ENCODE measurements at places on chromosomes 1 and 21.

DNA sequence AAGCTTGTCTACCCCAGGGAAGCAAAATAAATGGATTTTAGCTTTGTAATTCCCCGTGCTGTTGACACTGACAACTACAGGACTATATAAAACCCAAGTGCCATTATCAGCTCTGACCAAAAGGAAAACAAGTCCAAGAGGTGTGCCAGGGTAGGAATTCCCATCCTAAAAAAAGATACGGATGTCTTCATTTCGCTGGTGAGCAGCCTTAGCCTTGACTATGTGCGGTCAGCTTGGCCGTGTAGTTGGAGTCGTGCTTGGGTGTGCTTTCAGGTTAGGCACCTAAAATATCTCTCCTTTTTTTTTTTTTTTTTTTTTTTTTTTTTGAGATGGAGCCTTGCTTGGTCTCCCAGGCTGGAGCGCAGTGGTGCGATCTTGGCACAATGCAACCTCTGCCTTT lies 28.9 kb upstream of the ACTN2 start:
- DNase-seq: no peak

- no peak for DNase-seq
Measured at GRCh38 chr1:179757933-179758332, 14.8 kb downstream of the FAM163A start.

DNA sequence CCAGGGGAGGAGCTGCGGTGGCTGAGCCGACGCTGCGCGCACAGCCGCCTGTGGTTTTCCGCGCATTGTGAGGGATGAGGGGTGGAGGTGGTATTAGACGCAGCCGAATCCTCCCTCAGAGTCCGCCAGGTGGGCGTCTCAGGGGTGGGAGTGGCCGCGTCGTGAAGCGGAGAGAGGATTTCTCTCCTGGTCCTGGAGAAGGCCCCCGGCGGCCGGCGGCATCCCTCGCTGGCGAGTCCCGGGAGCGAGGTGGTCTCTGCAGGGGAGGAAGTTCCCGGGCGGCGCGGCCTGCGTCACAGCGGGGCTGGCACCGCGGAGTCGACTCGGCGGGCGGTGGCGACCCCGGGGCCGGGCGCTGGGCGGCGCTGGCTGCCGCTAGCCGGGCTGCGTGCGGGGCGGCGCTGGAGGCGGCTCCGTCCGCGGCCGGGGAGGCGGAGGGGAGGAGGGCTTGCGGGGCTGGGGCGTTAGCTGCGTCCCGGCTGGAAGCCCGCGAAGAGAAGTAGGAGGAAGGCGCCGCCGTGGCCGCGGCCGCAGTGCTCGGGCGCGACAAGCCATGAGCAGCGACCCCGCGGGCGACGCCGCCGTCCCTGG lies at the start of gene LRRC8C:
Gene LRRC8C, plus strand, starts transcription at position 464 of the 591 bp plus-strand sequence. CDS start 53,354 bp downstream, outside the sequence.
- DNase-seq: peak; percentile 65

DNA sequence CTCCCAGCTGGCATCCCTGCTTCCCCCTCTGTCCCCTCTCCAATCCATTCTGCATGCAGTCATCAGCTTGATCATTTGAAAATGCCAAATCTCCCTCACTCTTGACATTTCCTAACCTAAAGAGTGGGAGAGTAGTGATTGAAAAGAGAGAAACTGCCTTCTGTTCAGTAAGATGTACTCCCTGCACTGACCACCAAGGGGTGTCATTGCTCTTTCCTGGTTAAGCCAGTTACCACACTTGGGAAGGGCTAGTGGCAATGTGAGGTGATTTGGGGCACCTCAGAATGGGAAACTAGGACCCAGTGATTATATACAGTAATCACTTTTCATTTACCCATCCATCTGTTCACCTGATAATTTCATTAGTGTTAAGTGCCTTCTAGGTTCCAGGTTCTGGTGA lies 6.9 kb upstream of the TMEM269 start:
- no peak for DNase-seq

- no peak for DNase-seq
Measured at GRCh38 chr1:11470912-11471311, 8.0 kb upstream of the DISP3 start.

GRCh38 chr1:202807451-202807925 lies 733 bp downstream of the KDM5B start:
- peak; percentile 26 for DNase-seq

- no peak for DNase-seq
Measured at GRCh38 chr1:61253059-61253735, 170.8 kb downstream of the NFIA start.

- DNase-seq: no peak
Measured at GRCh38 chr1:151737479-151737878, 16.2 kb downstream of the RIIAD1 start.

DNA sequence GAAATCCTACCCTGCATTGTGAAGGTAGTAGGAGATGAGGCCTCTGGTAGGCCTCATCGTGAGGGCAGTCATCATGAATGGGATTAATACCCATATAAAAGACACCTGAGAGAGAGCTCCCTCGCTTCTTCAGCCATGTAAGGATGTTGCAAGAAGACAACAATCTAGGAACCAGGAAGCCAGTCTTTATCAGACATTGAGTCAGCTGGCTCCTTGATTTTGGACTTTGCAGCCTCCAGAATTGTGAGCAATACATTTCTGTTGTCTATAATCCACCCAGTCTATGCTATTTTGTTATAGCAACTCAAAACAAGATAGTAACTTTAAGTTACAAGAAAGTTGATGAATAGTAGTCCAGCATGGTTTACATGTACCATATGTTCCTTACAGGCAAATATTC lies 208.5 kb downstream of the KCNT2 start:
- DNase-seq: no peak

DNA sequence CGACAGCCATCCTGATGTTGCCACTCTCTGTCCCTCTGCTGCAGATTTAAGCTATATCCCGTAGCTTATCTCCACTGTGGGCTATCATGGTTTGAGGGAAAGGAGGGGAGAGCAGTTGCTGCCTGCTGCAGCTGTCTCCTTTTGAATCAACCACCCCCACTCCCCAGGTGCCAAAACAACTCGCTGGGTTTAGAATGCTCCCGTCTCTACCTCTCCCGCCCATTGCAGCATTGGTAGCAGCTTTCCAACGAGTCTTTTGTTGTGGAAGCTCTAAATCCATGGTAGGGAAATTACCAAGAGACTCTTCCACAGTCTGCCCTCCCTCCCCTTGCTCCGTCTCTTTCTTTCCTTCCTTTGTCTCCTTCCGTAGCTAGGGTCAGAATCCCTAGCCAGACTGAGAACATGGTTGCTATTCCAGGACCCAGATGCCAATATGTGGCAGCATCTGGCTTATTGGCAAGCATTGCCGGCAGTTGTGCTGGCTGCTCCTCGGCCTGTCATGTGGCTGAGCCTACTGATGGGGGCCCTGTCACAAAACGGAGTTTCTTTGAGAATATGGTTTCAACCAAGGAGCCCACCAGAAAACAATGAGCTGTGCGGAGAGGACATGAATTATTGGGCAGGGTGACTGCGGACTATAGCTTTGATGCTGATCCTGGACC lies 230.7 kb downstream of the RPS6KC1 start:
- DNase-seq: no peak

GRCh38 chr1:83799594-83799993 lies 199.3 kb downstream of the TTLL7 start:
- DNase-seq: no peak

GRCh38 chr21:40505244-40505643 lies 341.7 kb downstream of the DSCAM start:
- no peak for DNase-seq

GRCh38 chr1:68723791-68724190 lies 226.9 kb upstream of the DEPDC1 start:
- no peak for DNase-seq

DNA sequence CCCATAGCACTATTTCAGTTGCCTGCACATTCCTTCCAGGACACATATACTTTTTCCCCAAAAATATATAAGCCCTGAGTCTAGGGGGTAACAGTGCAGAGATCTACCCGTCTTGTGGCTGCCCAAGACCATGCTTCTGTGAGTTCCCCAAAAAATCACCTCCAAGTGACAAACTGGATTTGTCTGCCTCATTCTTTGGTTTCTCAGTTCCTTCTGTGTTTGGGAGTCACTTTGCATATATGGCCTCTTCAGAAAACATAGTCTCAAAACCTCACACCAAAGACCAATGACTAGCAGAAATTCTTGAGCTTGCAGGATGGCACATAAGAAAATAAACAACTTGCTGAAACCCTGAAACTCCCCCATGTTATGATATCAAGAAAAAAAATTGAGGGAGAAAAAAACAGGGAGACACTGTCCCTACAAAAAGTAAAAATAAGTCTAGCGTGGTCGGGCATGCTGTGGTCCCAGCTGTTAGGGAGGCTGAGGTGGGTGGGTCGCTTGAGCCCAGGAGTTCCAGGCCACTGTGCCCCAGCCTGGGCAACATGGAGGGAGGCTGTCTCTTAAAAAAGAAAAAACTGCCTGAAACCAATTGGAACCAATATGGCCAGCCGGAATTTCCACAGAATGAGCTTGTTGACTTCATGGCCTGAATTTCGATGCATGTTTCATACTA lies 8.0 kb downstream of the JMJD4 start:
- no peak for DNase-seq

GRCh38 chr1:114482585-114482984 lies 28.4 kb downstream of the TRIM33 start:
- no peak for DNase-seq

DNA sequence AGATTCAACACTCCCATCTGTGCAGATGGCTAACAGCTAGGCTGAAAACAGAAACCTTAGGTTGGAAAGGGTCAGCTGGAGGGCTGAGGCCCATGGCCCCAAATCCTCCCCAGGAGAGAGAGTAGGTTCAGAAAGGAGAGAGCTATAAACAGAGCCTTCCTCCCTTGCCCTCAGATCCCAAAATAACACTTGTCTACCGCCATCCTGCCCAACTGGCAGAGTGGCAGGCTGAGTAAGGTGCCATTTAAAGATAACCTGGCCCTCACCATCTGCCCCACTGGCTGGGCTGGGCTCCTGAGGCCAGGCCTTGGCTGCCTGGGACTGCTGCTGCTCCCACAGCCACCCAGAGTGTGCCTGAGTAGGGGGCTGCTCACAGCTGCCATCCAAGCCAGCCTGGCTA lies 4.3 kb upstream of the SHISA4 start:
- no peak for DNase-seq

- DNase-seq: no peak
Measured at GRCh38 chr1:118209648-118210047, 24.6 kb upstream of the SPAG17 start.

DNA sequence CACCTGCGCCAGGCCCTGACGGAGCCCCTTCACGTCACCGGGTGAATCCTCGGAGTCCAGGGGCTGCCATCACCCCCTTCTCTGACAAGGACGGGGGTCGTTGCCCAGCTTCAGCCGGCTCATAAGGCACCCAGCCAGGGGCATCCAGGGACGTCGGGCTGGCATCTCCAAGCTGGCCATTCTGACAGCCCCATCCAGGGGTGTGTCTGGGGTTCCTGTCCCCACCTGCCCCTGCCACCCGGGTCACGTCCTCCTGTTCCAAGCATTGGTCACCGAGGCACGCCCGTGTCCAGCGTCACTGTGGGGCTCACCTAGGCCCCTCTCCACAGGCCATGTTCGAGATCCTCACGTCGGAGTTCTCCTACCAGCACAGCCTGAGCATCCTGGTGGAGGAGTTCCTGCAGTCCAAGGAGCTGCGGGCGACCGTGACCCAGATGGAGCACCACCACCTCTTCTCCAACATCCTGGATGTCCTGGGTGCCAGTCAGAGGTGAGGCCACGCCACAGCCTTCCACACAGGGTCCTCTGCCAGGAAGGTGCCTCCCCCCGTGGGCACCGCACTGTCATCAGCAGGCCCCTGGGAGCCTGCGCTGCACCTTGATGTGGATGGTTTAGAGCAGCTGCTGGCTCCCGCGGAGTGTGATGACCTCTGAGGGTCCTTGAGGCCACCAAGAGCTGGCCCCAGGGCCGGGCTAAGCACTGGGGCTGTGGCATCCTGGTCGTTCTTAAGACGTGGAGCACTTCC lies 14.8 kb downstream of the ARHGEF16 start:
- DNase-seq: no peak

- DNase-seq: peak; percentile 7
Measured at GRCh38 chr1:202861420-202862132, 27.4 kb downstream of the RABIF start.

DNA sequence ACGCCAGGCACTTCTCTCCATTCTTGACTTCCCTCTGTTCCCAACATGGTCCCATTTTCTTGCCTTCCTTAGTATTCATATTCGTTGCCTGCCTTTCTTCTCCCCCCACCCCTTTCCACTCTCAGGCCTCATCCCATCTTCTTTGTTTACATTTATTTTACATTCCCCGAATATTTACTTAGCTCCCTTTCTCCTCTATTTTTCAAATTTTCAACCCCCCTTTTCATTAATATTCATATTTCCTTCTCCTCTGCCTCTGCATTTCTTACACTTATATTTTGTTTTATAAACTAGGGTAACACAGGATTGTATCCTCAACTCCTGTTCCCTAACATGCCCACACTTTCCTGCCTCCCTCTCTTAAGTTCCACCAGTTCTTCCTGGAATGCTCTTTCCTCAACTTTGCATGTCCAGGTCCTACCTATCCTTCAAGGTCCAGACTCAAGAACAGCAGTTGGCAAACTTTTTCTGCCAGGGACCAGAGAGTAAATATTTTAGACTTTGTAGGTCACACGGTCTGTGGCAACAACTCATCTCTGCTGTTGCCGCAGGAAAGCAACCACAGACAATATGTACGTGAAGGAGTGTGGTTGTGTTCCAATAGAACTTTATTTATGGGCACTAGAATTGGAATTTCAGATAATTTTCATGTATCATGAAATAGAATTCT lies 29.8 kb upstream of the A3GALT2 start:
- no peak for DNase-seq

DNA sequence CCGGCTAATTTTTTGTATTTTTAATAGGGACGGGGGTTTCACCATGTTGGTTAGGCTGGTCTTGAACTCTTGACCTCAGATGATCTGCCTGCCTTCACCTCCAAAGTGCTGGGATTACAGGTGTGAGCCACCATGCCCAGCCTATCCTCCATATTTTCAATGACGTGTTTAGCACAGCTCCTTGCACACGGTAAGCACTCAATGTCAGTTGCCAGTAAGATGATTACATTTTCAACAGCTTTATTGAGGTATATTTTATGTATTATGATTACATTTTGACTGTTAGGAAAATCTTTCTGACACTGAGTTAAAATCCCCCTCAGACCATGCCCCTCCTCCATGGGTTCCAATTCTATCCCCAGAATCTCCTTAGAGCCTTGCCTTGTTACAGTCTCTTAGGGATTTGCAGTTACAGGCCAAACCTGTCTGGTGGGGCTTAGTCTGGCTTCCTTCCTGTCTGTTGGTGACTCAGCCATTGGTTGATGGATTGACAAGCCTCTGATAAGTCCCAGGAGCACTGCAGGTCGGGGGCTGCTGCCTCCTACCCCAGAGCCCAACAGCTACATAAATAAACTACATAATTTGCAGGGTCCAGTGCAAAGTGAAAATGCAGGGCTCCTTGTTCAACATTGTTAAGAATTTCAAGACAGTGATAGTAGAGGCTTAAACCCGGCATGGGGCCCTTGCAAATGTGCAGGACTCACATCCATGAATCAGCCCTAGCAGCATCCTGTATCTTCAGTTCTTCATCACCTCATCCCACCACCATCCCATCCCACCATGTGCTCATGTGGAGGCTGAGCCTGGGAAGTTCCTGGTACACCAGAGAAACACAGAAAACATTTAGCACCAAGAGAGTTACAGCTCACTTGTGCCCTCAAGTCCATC lies 23.4 kb downstream of the COA7 start:
- DNase-seq: no peak

All from stimulated activated CD4-positive, alpha-beta T cell treated with anti-CD3 and anti-CD28 coated beads, Interleukin-15, amount 100 ng/mL, for 48 hours (primary cell).